ENCODE measurements at places on chromosomes 1 and 21. TPM values are rescaled to one million over a fixed set of nuclear protein-coding genes. Genes with fewer than 3 reads are reported as not detected.

Gene DMRTA2
- not detected for total RNA-seq

Gene MYBPHL
- total RNA-seq, result not detected

DNA sequence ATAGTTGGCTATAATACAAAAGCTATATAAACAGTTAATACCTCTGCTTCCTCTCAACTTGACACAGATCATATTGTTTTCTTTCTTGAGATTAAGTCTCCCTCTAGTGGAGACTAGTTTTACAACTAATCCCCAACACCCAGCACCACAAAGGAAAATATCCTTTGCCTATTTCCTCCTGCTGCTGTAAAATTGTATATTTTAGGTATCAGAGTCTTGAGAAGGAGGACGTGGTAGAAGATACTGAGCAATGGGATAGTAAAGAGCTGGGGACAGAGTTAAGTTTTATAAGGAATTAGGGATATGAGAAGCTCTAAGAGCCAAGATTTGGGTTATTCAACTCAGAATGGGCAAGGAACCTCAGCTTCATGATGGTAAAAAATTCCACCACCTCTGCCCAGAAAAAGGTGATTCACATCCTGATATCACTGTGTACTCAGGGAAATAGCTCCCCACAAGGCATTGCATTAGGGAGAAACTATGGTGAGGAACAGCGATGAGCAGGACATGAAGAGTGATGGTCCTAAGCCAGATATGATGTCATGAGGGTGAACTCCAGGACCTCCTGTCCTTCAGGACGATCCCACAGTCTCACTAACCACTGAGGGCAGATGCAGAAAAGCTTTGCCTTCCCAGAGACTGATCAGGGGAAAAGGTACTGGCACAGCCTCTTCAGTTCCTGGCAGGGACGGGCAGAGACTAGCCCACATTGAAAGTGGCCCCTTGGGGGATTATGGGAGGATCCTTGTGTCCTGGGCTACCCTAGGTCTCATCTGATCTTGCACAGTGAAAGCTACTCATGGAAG is 14.7 kb upstream of the CFAP126 start:
- peak; percentile 58 for DNase-seq

GRCh38 chr1:219959540-219960203 is 31.3 kb upstream of the SLC30A10 start:
- DNase-seq, result no peak

- no peak for DNase-seq
Measured at GRCh38 chr1:205849619-205850355, at the start of gene PM20D1. Gene PM20D1, minus strand, starts transcription at chr1:205850132. Its CDS starts 60 bp downstream, at chr1:205850072.

- DNase-seq, result no peak
Measured at GRCh38 chr21:43027846-43028731, 47.5 kb downstream of the CBS start.

Measured in Caki2 (cell line).